ENCODE measurements at places on chromosomes 3 and 15. TPM values are rescaled to one million over a fixed set of nuclear protein-coding genes. Genes with fewer than 3 reads are reported as not detected.

Gene TFDP2
- 15.1 TPM for total RNA-seq

Gene PLCL2
- total RNA-seq = 5.7 TPM

Gene CCDC54
- total RNA-seq = not detected

Gene IL17RD
- 1.3 TPM for total RNA-seq

Gene SEMA6D
- not detected for total RNA-seq

Gene TRH
- not detected for total RNA-seq

Gene ANKRD34C
- not detected for total RNA-seq

Gene CSPG4
- 0.06 TPM for total RNA-seq

Gene PATL2
- total RNA-seq = 0.24 TPM

Gene SPSB4
- total RNA-seq = 0.09 TPM

Gene CLDN16
- total RNA-seq = not detected

Gene TRIM59
- 9.4 TPM for total RNA-seq

Gene GCNT3
- 153 TPM for total RNA-seq

Gene C2CD4A
- total RNA-seq = 0.05 TPM

Gene LRIG1
- 4.2 TPM for total RNA-seq

Gene ITIH1
- not detected for total RNA-seq

Gene ATP10A
- total RNA-seq = 7.3 TPM

Gene BRK1
- total RNA-seq = 173 TPM

Gene FAM174B
- 7.6 TPM for total RNA-seq

Gene SKIC8
- total RNA-seq = 84.0 TPM

Gene ZPLD1
- total RNA-seq = 0.06 TPM

Gene SLC22A14
- total RNA-seq = 0.03 TPM

Gene RARRES1
- 9.2 TPM for total RNA-seq

Gene PSTPIP1
- not detected for total RNA-seq

Gene GHRL
- total RNA-seq = 0.14 TPM

Gene KCNAB1
- total RNA-seq = not detected

Gene CYP8B1
- total RNA-seq = not detected

Gene NR1I2
- not detected for total RNA-seq

Gene SERINC4
- 0.08 TPM for total RNA-seq

Gene SNX22
- total RNA-seq = 0.90 TPM

Gene RPUSD2
- 17.0 TPM for total RNA-seq

Gene ARPIN
- 11.8 TPM for total RNA-seq

Gene GATA2
- 5.0 TPM for total RNA-seq

Gene TRIM71
- not detected for total RNA-seq

Gene KBTBD12
- total RNA-seq = not detected

Gene C3orf62
- 1.9 TPM for total RNA-seq

Gene PRSS50
- total RNA-seq = not detected

Gene SLC22A13
- total RNA-seq = 0.13 TPM

Gene CACNA2D2
- total RNA-seq = 0.51 TPM

Gene ZNF80
- not detected for total RNA-seq

Gene MKRN2OS
- not detected for total RNA-seq

Gene GABRB3
- 73.4 TPM for total RNA-seq

Gene SH2D7
- not detected for total RNA-seq

Gene EXD1
- not detected for total RNA-seq

Gene RETNLB
- not detected for total RNA-seq

Gene TM2D3
- 28.4 TPM for total RNA-seq

Gene RBPMS2
- 6.5 TPM for total RNA-seq

Gene SLC38A3
- total RNA-seq = not detected

Gene STXBP5L
- not detected for total RNA-seq
